Thymus (tissue), 14 donors: ENCODE measurements at places on chromosomes 1 and 21. TPM values are rescaled to one million over a fixed set of nuclear protein-coding genes. Genes with fewer than 3 reads are reported as not detected.

MAP7D1 gene
- polyA plus RNA-seq, result 68.6 TPM

TMEM125 gene
- polyA plus RNA-seq, result 2.4 TPM

LCA5L gene
- polyA plus RNA-seq, result 2.5 TPM

CATSPER4 gene
- 0.07 TPM for polyA plus RNA-seq

MOB3C gene
- polyA plus RNA-seq, result 16.2 TPM

ZBTB8A gene
- polyA plus RNA-seq, result 2.1 TPM

LAMB3 gene
- 10.5 TPM for polyA plus RNA-seq

LRRC3 gene
- polyA plus RNA-seq, result 0.55 TPM

LCE3B gene
- polyA plus RNA-seq, result not detected

RHD gene
- polyA plus RNA-seq, result 0.09 TPM

CFHR3 gene
- not detected for polyA plus RNA-seq

SMIM1 gene
- polyA plus RNA-seq, result 7.0 TPM

UBXN10 gene
- 0.50 TPM for polyA plus RNA-seq

SLC39A1 gene
- polyA plus RNA-seq, result 44.9 TPM

DIO1 gene
- 0.18 TPM for polyA plus RNA-seq

KRTAP19-3 gene
- 2.4 TPM for polyA plus RNA-seq

CHRM3 gene
- polyA plus RNA-seq, result 0.11 TPM

OLIG2 gene
- 0.02 TPM for polyA plus RNA-seq

ADGRL2 gene
- 18.9 TPM for polyA plus RNA-seq

CDK11A gene
- 52.2 TPM for polyA plus RNA-seq

DNAJC8 gene
- 104 TPM for polyA plus RNA-seq

PTGS2 gene
- polyA plus RNA-seq, result 1.5 TPM

HES3 gene
- not detected for polyA plus RNA-seq

MFAP2 gene
- 5.6 TPM for polyA plus RNA-seq

TNNI3K gene
- 0.94 TPM for polyA plus RNA-seq

LCE1A gene
- 1.0 TPM for polyA plus RNA-seq

TRIM45 gene
- 2.7 TPM for polyA plus RNA-seq

COL16A1 gene
- polyA plus RNA-seq, result 39.3 TPM

CDA gene
- 2.8 TPM for polyA plus RNA-seq

CBR3 gene
- polyA plus RNA-seq, result 9.1 TPM

PRRX1 gene
- polyA plus RNA-seq, result 18.3 TPM

AMPD1 gene
- polyA plus RNA-seq, result 0.27 TPM

MAN1C1 gene
- polyA plus RNA-seq, result 18.4 TPM

BMP8A gene
- 0.02 TPM for polyA plus RNA-seq

DMBX1 gene
- 0.21 TPM for polyA plus RNA-seq

TP53BP2 gene
- polyA plus RNA-seq, result 15.2 TPM

COL24A1 gene
- 1.3 TPM for polyA plus RNA-seq
